ENCODE measurements at places on chromosomes 3 and 15. TPM values are rescaled to one million over a fixed set of nuclear protein-coding genes. Genes with fewer than 3 reads are reported as not detected.

Gene RNF123
- 22.9 TPM for total RNA-seq

Gene ZNF80
- not detected for total RNA-seq

Gene GOLGA8T
- total RNA-seq, result not detected

Gene ZNF660
- total RNA-seq, result 0.34 TPM

Gene DUT
- 35.5 TPM for total RNA-seq

Gene IL17RC
- 9.2 TPM for total RNA-seq

Gene PSTPIP1
- 0.36 TPM for total RNA-seq

Gene AMIGO3
- total RNA-seq, result not detected

Gene C2CD4A
- total RNA-seq, result 3.0 TPM

Gene SEMA6D
- total RNA-seq, result 1.0 TPM

Gene ZNF710
- 12.6 TPM for total RNA-seq

Gene SPSB4
- 0.34 TPM for total RNA-seq

Gene SPESP1
- total RNA-seq, result 4.9 TPM

Gene ANKUB1
- 4.1 TPM for total RNA-seq

Gene XYLB
- total RNA-seq, result 2.1 TPM

Gene C3orf49
- not detected for total RNA-seq

Gene SCAMP5
- 0.64 TPM for total RNA-seq

Gene OR5K3
- not detected for total RNA-seq

Gene GPR62
- under 0.01 TPM for total RNA-seq

Gene TRAT1
- not detected for total RNA-seq

Gene ZIC1
- not detected for total RNA-seq

Gene B3GNT5
- total RNA-seq, result 43.7 TPM

Gene NR2E3
- 0.14 TPM for total RNA-seq

Gene C3orf70
- total RNA-seq, result under 0.01 TPM

Gene SLC28A1
- total RNA-seq, result not detected

Gene EXD1
- total RNA-seq, result 0.21 TPM

Gene C3orf20
- not detected for total RNA-seq

Gene NRROS
- 0.07 TPM for total RNA-seq

Gene SHQ1
- total RNA-seq, result 27.1 TPM

Gene BFSP2
- not detected for total RNA-seq

Gene PARP15
- total RNA-seq, result 0.21 TPM

Gene BMF
- 1.00 TPM for total RNA-seq

Gene MESP1
- total RNA-seq, result 0.07 TPM

Gene KNG1
- not detected for total RNA-seq

Gene P2RY14
- total RNA-seq, result not detected

Gene CADPS
- total RNA-seq, result 0.14 TPM

Gene NR2F2
- 1.7 TPM for total RNA-seq

Gene PLIN1
- total RNA-seq, result 0.34 TPM

Gene SAMMSON
- not detected for total RNA-seq

Gene LSAMP
- not detected for total RNA-seq

Gene TMEM40
- total RNA-seq, result 35.4 TPM

Gene CIB1
- total RNA-seq, result 27.0 TPM

Gene TMEM212
- total RNA-seq, result not detected

Gene GTF2A2
- total RNA-seq, result 32.5 TPM

Gene ANKRD63
- not detected for total RNA-seq

Gene GABPB1
- 83.4 TPM for total RNA-seq

Gene CLSTN2
- total RNA-seq, result under 0.01 TPM

Gene ERICH6
- not detected for total RNA-seq

Gene ARL6IP5
- 97.0 TPM for total RNA-seq

Gene CERS3
- total RNA-seq, result 6.5 TPM

Gene EBLN2
- total RNA-seq, result 7.0 TPM

Gene FILIP1L
- total RNA-seq, result 2.7 TPM

Gene GPR160
- 1.0 TPM for total RNA-seq

Data from nasal cavity respiratory epithelium epithelial cell of viscerocranial mucosa (primary cell).